Spinal cord (tissue), 10 donors: ENCODE measurements at places on chromosomes 1 and 21. TPM values are rescaled to one million over a fixed set of nuclear protein-coding genes. Genes with fewer than 3 reads are reported as not detected.

Gene CSF3R
- 6.8 TPM for total RNA-seq

Gene PLA2G4A
- total RNA-seq: 15.4 TPM

Gene ATP1A2
- 2,060 TPM for total RNA-seq

Gene ZNF593OS
- total RNA-seq: not detected

Gene LIPI
- not detected for total RNA-seq

Gene GIPC2
- total RNA-seq: 1.5 TPM

Gene AGMAT
- total RNA-seq: 2.6 TPM

Gene LAD1
- total RNA-seq: 0.17 TPM

Gene LCE1C
- total RNA-seq: not detected

Gene PTTG1IP
- total RNA-seq: 235 TPM

Gene ATAD3C
- total RNA-seq: 0.72 TPM

Gene CLDN17
- total RNA-seq: not detected

Gene MED8
- total RNA-seq: 31.1 TPM

Gene CDK18
- total RNA-seq: 14.0 TPM

Gene EFNA3
- total RNA-seq: 12.3 TPM

Gene PBX1
- 81.7 TPM for total RNA-seq

Gene ANKRD34A
- total RNA-seq: 1.6 TPM

Gene PRKAA2
- 12.6 TPM for total RNA-seq

Gene GJB3
- not detected for total RNA-seq

Gene KIAA1614
- total RNA-seq: 2.0 TPM

Gene ZNF362
- 10.1 TPM for total RNA-seq

Gene MATN1
- 0.50 TPM for total RNA-seq

Gene DAB1
- total RNA-seq: 8.3 TPM

Gene DIO1
- 0.11 TPM for total RNA-seq

Gene LHX8
- not detected for total RNA-seq

Gene REN
- not detected for total RNA-seq

Gene LAMC2
- 0.61 TPM for total RNA-seq

Gene PODN
- 4.2 TPM for total RNA-seq

Gene GBP2
- total RNA-seq: 4.3 TPM

Gene PAQR6
- 42.6 TPM for total RNA-seq

Gene CD1E
- 0.10 TPM for total RNA-seq

Gene TENT5C
- total RNA-seq: 42.1 TPM

Gene OPTC
- total RNA-seq: not detected

Gene ECM1
- 9.2 TPM for total RNA-seq

Gene KIAA0040
- 2.1 TPM for total RNA-seq

Gene COL8A2
- 32.6 TPM for total RNA-seq

Gene SHISA4
- total RNA-seq: 53.2 TPM

Gene GPA33
- total RNA-seq: 0.44 TPM

Gene NCF2
- total RNA-seq: 7.2 TPM

Gene SAMSN1
- total RNA-seq: 22.4 TPM

Gene VWA5B1
- total RNA-seq: 2.2 TPM

Gene ZNHIT6
- total RNA-seq: 15.6 TPM

Gene MX2
- total RNA-seq: 3.2 TPM
